ENCODE measurements at places on chromosomes 1 and 21. TPM values are rescaled to one million over a fixed set of nuclear protein-coding genes. Genes with fewer than 3 reads are reported as not detected.

DNA sequence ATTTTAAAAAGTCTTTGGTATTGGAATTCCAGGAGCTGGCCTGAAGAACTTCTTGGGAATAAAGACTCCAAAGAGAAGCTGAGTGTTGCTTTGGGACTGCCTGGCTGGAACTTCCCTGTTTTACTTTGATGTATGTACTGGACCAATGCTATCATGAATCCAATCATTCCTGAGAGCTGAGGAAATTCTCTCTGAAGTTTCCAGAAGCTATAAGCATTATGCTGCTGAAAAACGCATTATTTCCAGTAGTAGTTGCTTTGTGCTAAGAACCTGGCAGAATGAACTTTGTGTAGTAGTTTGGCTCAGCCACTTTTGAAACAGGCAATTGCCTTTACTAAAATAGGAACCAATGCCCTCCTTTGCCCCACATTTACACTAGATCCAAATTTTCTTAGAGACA, 260.7 kb downstream of the HLX start:
- H3K27ac ChIP-seq, result no peak overlapping the region
- DNase-seq, result no peak
- H3K36me3 ChIP-seq, result no peaks in the 10 kb centered on the region
- no peaks in the 10 kb centered on the region for H3K4me1 ChIP-seq

GRCh38 chr1:162040001-162040400, 16.3 kb upstream of the OLFML2B start:
- no peaks in the 10 kb centered on the region for H3K36me3 ChIP-seq
- DNase-seq, result no peak
- no peaks in the 10 kb centered on the region for H3K27me3 ChIP-seq
- no peak overlapping the region for H3K27ac ChIP-seq

- no peaks in the 10 kb centered on the region for H3K27me3 ChIP-seq
- H3K4me3 ChIP-seq, result no peak overlapping the region
- no peaks in the 10 kb centered on the region for H3K4me1 ChIP-seq
- H3K27ac ChIP-seq, result no peak overlapping the region
- DNase-seq, result no peak
Observed at GRCh38 chr1:67897270-67897949, 64.1 kb upstream of the GNG12 start.

- H3K27ac ChIP-seq, result no peak overlapping the region
- H3K4me1 ChIP-seq, result no peaks in the 10 kb centered on the region
- no peak overlapping the region for H3K4me3 ChIP-seq
- no peak for DNase-seq
Observed at GRCh38 chr1:117541003-117541402, 64.8 kb upstream of the TENT5C start.

DNA sequence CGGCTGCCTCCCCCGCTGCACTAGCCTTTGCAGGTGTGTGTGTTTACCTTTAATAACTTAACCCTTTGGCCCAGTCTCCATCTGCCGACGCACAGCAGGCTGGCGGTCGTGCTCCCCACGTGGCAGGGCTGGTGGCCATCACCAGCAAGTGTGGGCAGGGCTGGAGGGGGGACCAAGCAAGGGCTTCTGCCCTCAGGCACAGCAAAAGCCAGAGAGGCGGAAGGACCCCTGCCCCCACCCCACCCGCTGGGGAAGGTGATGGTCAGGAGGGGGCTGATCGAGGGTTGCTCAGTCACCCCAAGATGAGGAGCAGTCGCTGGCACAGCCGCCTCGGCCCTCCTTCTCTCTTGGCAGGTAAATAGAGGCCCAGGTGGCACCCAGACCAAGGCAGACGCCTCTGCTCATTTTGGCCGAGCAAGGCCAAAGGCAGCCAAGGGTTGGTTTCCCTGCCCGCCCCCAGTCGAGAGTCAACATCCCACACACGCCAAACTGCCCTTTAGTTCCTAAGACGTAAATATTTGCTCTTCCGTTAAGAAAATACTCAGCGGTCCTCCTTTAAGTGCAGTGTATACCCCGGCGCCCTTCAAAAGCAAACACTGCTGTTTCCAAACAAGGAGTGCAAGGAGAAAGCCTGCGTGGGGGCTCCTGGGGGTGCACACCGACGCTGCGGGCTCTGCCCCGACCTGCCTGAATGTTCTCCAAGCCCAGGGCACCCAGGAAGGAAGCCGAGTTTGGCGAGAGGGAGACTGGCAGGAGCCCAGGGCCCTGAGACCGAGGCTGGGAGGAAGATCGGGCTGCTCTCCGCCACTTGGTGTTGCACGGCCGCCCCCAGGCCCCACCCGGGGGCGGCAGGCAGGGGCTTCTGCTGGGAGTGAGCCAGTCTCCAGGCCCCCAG, 82.7 kb downstream of the SIK1 start:
- no peak for DNase-seq
- H3K36me3 ChIP-seq, result peaks cover 3% of the 10 kb centered on the region
- H3K27me3 ChIP-seq, result no peaks in the 10 kb centered on the region
- no peak overlapping the region for H3K4me3 ChIP-seq
- peaks cover 44% of the 10 kb centered on the region for H3K4me1 ChIP-seq

- H3K27me3 ChIP-seq, result no peaks in the 10 kb centered on the region
- H3K4me3 ChIP-seq, result no peak overlapping the region
- H3K27ac ChIP-seq, result peak overlapping the region; percentile 79
- peak; percentile 80 for DNase-seq
Observed at GRCh38 chr1:202586018-202586821, 124.0 kb downstream of the SYT2 start.

DNA sequence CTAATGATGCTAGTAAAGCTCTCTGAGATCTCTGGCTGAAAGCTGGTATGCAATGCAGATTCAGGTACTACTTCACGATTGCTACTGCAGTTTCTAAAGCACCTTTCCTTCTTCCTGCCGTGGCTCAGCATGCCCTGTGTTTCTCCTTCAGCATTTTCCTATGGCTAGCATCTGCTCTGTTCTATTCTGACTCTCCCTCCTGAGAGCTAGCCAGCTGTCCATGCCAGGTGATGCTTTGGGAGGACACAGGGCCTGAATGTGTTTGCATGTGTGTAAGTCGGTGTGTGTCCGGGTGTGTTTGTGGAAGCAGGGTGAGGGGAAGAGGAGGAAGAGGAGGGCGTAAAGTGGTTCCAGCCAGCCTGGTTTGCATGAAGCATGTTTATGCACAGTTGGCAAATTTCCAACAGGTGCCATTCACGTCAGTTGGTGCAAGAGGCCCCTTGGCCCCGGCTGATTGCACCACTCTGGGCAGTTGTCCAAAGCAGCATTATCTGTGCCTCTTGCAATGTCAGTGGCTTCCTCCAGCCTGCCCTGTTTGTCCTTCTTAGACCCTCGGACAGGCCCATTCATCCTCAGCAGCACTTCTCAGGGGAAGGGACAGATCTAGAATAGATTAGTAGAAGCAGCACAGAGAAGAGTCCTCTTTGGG, 433.3 kb downstream of the DISC1 start:
- no peak for DNase-seq
- H3K4me1 ChIP-seq, result no peaks in the 10 kb centered on the region
- no peaks in the 10 kb centered on the region for H3K27me3 ChIP-seq
- H3K36me3 ChIP-seq, result no peaks in the 10 kb centered on the region
- no peak overlapping the region for H3K27ac ChIP-seq

DNA sequence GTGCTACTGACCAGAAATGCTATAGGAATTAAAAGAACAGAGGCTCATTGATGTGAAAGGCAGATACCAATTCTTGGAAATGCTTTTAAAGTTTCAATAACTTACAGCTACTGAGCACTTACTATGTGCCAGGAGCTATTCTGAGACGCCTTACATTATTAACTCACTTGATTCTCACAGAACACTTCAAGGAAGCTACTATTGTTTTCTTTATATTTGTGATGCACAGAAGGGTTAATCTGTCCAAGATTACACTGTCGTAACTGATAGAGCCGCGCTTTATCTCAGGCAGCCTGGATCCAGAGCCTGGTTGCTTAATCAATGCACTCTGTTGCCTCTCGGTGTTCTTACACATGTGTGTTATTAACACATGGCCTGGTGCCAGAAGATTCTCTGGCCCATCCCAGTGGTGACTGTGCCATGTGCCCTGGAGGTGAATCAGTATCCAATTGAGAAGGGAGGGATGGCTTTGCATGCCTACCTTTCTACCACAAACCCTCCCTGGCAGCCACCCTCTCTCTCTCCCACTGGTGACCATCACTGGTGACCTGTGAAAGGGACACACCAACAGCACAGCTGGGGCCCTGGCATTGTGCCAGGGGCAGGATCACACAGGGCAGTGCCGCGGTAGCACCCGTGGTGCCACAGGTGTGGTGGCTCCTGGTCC, 8.8 kb downstream of the FMO1 start:
- H3K4me1 ChIP-seq, result peaks cover 23% of the 10 kb centered on the region
- DNase-seq, result no peak
- H3K27me3 ChIP-seq, result peaks cover 3% of the 10 kb centered on the region

DNA sequence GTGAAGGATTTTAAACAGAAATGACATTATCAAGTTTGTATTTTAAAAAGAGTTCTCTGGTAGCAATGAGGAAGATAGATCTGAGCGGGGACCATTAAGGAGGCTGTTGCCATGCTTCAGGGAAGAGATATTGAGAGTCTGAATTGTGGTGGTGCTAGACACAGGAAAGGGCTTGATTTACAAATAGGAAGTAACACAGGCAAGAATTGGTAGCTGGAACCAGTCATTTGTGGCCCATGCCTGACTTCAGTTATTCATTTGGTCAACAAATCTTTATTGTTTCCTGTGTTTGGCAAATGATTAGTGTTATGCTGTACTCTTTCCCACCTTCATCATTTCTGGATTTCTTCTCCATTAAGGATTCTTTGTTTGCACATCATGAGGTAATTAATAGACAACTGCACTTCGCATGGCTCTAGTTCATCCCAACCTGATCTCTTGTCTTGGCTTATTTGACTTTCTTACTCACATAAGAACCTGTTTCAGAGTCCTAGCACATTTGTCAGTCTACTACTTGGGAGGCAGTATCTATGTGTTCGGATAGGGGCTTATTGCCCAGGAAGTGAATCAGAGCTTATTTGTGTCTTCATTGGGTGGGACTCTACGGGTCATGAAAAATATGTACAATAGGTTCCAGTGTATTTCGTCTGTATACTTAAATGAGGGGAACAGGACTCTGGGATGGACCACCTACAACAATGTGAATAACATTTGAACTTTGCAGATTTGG, 32.3 kb downstream of the EEIG2 start:
- H3K4me3 ChIP-seq, result no peak overlapping the region
- no peaks in the 10 kb centered on the region for H3K36me3 ChIP-seq
- no peaks in the 10 kb centered on the region for H3K27me3 ChIP-seq

DNA sequence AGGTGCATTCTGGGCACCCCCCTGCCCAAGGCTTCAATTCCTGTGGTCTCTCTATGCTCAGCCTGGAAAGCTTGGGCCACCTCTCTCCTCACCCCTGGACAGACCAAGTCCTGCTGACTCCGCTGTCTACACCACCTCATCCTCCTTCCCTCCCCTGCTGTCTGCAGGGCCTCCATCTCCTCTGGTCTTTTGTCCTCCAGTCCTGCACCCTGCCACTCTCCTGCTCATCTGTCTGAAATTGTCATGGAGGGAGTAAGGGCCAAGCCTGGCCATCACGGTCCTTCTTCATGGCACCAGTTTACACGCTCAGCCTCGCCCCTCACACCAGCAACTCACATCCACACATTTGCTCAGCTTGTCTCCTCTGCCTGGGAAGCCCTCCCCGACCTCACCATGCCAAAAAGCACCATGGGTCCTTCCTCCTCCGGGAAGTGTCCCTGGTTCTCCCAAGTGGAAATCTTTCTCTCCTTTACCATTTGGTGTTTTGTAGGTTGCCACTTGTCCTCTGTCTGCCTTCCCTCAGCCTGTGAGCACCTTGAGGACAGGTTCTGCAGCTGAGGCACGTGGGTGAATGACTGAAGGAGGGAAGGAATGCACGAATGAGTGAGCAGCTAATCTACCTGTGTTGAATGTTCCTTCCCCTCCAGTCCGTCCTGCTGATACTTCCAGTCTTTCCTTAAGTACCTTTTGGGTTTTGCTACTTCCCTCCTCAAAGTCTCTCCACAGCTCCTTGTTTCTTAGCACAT, 2.1 kb upstream of the SLC2A1 start:
- no peak overlapping the region for H3K27ac ChIP-seq
- no peak for DNase-seq
- H3K27me3 ChIP-seq, result no peaks in the 10 kb centered on the region

DNA sequence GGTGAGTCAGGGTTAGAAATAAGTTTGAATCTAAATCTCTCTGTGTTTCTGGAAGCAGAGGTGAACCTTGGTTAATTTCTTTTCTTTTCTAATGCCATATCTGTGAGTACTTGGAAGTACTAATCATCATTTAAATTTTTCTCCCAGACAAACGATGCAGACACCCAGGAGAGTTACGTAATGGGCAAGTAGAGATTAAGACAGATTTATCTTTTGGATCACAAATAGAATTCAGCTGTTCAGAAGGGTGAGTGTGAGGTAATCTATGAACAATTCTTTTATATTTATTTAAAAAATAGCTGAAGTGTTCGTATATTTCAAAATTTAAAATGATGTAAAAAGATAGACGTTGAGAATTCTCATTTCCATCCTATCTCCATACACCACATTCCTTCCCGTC, 11.2 kb downstream of the C4BPA start:
- H3K27ac ChIP-seq, result no peak overlapping the region
- no peak for DNase-seq
- no peaks in the 10 kb centered on the region for H3K36me3 ChIP-seq
- H3K4me3 ChIP-seq, result no peak overlapping the region

GRCh38 chr1:8213136-8213535, 104.8 kb upstream of the SLC45A1 start:
- no peak overlapping the region for H3K4me3 ChIP-seq
- no peak overlapping the region for H3K27ac ChIP-seq
- no peaks in the 10 kb centered on the region for H3K36me3 ChIP-seq
- H3K27me3 ChIP-seq, result no peaks in the 10 kb centered on the region
- no peak for DNase-seq

GRCh38 chr21:15406791-15407190, 323.0 kb upstream of the USP25 start:
- no peak overlapping the region for H3K4me3 ChIP-seq
- H3K36me3 ChIP-seq, result no peaks in the 10 kb centered on the region
- H3K4me1 ChIP-seq, result no peaks in the 10 kb centered on the region
- H3K27ac ChIP-seq, result no peak overlapping the region
- no peak for DNase-seq

GRCh38 chr1:228734881-228735801, at the start of gene RHOU:
RHOU (plus strand) TSS chr1:228735479; CDS start chr1:228735743, 264 bp downstream.
- H3K4me3 ChIP-seq, result peak within 1 kb of the TSS; percentile 80
- peak; percentile 66 for DNase-seq
- peaks cover 4% of the 10 kb centered on the region for H3K36me3 ChIP-seq
- H3K27ac ChIP-seq, result peak within 1 kb of the TSS; percentile 54
- H3K4me1 ChIP-seq, result peaks cover 13% of the 10 kb centered on the region
- no peaks in the 10 kb centered on the region for H3K27me3 ChIP-seq

- H3K4me3 ChIP-seq, result no peak overlapping the region
- DNase-seq, result no peak
- peaks cover 14% of the 10 kb centered on the region for H3K36me3 ChIP-seq
- no peaks in the 10 kb centered on the region for H3K27me3 ChIP-seq
- H3K4me1 ChIP-seq, result peaks cover 16% of the 10 kb centered on the region
Observed at GRCh38 chr1:220812308-220812707, 25.6 kb downstream of the MTARC1 start.

- H3K4me3 ChIP-seq, result no peak overlapping the region
- H3K27ac ChIP-seq, result no peak overlapping the region
- H3K36me3 ChIP-seq, result peaks cover 2% of the 10 kb centered on the region
- no peak for DNase-seq
Observed at GRCh38 chr1:31198600-31198999, 41.1 kb downstream of the NKAIN1 start.

The KCND3 gene
- 9.5 TPM for total RNA-seq

The RIIAD1 gene
- total RNA-seq, result 5.2 TPM

The NUDT4B gene
- 3.3 TPM for total RNA-seq

The COL8A2 gene
- total RNA-seq, result 32.6 TPM

The FCRL4 gene
- total RNA-seq, result not detected

The SLAMF8 gene
- total RNA-seq, result 0.40 TPM

The KRTAP19-3 gene
- not detected for total RNA-seq

Data from spinal cord (tissue), 10 donors.